Stimulated activated CD8-positive, alpha-beta memory T cell treated with anti-CD3 and anti-CD28 coated beads, Interleukin-4, amount 100 ng/mL, for 4 hours (primary cell): ENCODE measurements at places on chromosomes 5 and 9.

DNA sequence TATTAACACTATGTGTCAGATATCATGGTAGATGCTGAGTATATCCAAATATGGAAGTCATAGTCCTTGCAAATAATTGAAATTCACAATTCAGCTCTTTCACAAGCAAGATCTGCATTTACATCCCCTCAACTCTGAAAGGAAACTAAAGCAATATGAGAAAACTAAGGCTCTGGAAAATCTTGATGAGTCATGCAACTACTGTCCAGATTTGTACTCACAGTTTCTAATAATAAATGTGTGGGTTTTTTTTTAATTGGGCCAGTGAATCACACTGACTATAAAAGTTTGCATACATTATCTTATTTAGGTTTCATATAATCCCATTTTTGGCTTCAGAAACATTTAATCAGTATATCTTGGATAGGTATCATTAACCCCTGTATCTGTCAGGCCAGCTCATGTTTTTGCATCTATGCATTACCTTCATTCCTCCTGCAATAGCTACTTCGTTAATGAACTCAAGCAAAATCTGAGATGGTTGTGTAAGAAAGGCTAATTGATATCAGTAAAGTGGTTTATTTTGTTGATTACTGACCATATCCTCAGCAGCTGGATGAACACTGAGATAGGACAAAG lies 58.7 kb upstream of the PRR16 start:
- DNase-seq = no peak

DNA sequence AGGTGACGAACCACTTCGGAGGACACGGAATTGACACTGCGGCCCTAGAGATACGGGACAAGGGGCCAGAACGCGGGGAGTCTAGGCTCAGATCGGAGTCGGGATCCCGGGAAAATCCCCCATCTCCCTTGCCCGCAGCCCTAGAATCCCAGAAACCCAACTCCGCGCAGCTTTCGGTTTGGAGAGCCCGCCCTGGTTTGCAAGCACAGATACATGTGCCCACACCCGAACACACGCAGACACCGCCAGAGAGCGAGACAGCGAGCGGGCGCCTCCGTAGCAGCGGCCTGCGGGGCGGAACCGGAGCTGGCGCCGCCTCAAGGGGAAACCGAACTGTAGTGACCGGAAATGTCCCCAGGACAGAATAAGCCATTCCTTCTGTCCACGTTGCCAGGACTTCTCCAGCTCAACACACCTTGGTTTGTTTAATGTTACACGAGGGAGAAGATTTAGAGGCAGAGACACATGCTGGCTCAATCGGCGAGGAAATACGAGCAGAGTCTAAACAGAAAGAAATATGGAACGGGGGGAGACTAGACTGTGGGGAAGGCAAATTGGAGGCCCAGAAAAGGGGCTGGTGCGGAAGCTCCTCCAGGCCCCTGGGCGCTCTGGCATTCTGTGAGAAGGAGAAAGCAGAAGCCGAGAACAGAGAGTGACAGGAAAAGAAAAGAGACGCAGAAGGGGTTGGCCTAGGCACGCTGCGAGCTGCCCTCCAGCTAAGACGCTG lies 2.9 kb upstream of the PAX5 start:
- DNase-seq = peak; percentile 26

DNA sequence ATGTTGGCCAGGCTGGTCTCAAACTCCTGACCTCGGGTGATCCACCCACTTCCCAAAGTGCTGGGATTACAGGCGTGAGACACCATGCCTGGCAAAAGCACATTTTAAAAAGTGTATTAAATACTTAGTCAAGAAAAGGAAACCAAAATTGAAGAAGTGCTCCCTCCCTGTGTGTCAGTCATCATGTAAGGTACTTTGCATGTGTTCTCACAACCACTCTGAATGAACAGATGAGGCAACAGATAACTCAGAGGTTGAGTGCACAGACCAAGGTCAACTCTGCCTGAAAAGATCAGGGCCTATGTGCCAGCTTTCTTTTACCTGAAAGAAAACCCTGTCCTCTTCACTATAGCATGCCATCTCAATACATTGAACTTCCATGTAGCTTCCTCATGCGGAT lies 289.7 kb downstream of the MRPS30 start:
- DNase-seq = no peak

DNA sequence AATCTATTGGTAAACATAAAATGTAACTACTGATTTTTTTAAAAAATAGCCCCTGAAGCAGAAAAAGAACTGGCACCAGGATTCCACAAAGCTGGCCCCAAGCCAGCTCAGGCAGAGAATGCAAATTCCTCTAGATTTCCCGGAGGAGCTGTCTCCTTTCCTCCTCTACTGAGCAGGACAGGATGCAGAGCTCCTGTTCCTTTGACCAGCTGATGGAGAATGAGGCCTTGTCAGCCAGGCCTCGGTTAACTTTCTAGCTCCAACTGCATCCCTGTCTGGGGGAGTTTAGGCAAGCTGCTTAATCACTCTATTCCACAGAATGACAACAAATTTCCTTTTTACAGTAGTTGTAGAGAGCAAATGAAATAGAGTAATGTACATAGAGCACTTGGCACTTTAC lies 155.5 kb downstream of the GNAQ start:
- DNase-seq = no peak
